Right ventricle myocardium superior (tissue), 1 donor: ENCODE measurements at places on chromosomes 3 and 15.

GRCh38 chr3:184635774-184636173 is 74.2 kb downstream of the EPHB3 start:
- DNase-seq, result no peak

DNA sequence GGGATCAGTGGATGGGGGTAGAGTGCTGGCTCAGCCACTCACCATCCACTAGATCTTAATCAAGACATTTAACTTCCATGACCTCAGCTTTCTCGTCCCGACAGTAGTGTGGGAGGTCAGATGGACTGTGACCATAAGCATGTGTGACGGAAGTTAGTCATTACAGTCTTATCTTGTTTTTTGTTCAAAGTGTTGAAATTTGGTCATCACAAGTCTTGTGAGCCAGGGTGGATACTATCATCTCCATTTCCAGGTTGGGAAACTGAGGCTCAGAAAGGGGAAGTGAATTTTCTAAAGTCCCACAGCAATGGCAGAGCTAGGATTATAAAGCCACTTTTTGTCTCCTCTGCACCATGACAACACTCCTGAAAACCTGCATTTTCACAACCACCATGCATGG is 32.0 kb upstream of the ITGA11 start:
- no peak for DNase-seq

GRCh38 chr15:25905140-25905539 is 42.0 kb upstream of the ATP10A start:
- no peak for DNase-seq

GRCh38 chr15:59005579-59005978 is 18.1 kb downstream of the RNF111 start:
- DNase-seq, result no peak

- no peak for DNase-seq
Measured at GRCh38 chr3:58688574-58688973, 22.0 kb upstream of the FAM3D start.

DNA sequence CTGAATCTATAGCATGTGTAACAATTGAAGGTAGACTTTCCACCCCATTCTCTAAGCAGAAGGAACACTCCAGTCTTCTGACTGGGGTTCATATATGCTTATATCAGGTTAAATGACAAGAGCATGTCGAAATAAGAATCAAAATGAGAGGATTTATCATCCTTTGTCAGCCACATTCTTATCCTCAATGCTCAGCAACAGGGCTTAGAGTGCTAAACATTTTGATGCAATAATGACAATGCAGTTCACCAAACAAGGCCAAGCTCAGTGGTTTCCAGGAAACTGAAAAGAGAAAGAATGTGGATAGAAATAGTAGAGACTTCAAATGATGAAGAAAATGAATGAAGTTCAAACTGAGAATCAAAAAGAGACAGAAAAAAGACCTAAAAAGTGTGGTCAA is 78.0 kb downstream of the FSIP1 start:
- no peak for DNase-seq

DNA sequence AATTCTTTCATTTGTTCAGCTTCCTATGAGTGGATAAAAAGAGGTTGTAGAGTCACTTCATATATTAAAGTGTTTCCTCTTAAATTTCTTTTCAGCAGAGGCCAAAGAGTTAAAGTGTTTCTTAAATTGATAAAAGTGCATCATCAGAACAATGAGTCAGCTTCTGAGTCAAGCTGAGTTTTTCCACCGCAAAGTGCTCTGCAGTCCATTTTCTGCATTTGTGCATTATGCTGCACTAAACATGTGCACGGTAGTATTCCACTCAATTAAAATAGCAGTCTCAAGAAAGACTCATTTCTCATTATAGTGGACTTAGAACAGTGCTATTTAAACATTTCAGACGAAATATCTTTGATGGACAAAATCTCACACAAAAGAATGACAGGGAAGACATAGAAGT is 152.0 kb downstream of the ZBBX start:
- DNase-seq, result no peak

DNA sequence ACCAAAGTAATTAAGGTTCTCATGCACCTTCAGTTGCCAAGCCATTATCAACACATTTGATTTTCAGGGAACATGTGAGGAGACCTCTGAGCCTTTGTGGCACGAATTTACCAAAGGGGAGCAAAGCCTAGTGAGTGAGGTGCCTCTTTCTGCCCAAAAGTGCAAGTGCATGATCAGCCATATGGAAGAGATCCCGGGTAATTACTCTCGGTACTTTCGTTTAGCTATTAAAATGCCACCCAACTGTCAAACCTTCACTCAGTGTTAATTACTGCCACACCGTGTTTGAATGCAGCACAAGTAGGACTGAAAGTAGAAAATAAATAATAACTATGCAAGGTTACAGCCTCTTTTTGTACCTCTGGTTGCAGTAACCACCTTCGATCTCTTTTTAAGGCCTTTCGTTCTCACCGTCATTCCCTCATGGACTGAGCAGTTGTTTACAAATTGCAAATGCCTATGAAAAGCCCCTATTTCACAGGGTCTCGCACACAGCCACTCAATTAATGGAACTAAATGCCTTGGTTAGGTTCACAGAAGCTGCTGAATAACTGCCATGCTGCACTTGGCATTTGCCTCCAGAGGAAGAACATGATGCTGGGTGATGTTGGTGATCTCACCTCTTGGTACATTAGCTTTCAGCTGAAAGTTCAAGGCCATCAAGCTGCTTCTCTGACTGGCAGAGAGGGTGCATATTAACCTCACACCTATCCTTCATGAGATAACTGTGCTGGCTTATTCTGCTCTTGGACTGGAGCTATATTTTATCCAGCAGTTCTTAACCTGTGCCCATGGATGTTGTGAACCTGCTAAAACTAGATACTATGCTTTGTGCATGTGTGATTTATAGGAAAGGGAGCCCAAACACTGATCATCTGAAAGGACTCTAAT is 69.9 kb downstream of the TNIK start:
- DNase-seq, result no peak

DNA sequence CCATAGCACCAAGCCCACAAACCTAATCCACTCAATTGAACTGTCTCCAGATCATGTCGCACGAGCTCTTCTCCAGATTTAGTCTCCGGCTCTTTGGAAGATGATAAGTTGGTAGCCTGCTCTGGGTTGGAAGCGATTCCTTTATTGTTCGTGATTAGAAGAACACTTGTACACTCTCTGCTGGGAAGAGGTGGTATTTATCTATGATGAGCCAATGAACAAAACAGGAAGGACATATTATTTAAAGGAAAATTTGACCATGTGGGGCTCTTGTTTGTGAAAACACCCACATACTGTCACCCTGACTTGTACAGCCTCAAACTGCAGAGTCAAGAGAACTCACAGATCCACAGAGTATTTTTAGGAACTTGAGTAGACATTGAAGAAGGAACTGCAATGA is 54.4 kb downstream of the MYZAP start:
- no peak for DNase-seq

GRCh38 chr3:196942915-196943277 is 568 bp upstream of the NCBP2 start:
- DNase-seq, result peak; percentile 52

DNA sequence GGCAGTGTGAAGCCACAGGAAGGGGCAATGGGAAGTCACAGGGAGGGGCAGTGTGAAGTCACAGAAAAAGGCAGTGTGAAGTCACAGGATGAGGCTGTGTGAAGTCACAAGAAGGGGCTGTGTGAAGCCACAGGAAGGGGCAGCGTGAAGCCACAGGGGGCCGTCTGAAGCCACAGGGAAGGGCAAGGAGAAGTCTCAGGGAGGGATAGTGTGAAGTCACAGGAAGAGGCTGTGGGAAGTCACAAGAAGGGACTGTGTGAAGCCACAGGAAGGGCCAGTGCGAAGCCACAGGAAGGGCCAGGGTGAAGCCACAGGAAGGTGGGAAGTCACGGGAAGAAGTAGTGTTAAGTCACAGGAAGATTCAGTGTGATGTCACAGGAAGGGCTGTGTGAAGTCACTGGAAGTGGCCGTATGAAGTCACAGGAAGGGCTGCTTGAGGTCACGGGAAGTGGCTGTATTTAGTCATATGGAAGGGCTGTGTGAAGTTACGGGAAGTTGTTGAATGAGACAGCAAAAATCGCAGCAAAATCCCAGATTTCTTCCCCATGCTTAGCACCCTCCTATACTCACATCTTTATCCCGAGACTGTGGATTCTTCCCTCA is 38.6 kb downstream of the GASK1A start:
- no peak for DNase-seq

GRCh38 chr15:32117122-32117521 is 86.8 kb downstream of the CHRNA7 start:
- DNase-seq, result no peak

GRCh38 chr15:93265111-93265556 is 176.1 kb upstream of the RGMA start:
- no peak for DNase-seq
